ENCODE measurements at places on chromosomes 2 and 18.

- H3K36me3 ChIP-seq, result no peaks in the 10 kb centered on the region
- H3K27ac ChIP-seq, result no peak overlapping the region
- no peak for DNase-seq
- H3K27me3 ChIP-seq, result no peaks in the 10 kb centered on the region
- no peak overlapping the region for H3K4me3 ChIP-seq
Observed at GRCh38 chr2:195049372-195050031, 607.5 kb upstream of the SLC39A10 start.

- H3K27ac ChIP-seq, result no peak overlapping the region
- no peaks in the 10 kb centered on the region for H3K27me3 ChIP-seq
- no peaks in the 10 kb centered on the region for H3K36me3 ChIP-seq
Observed at GRCh38 chr2:32960238-32960637, 13.5 kb downstream of the LTBP1 start.

- no peaks in the 10 kb centered on the region for H3K27me3 ChIP-seq
- no peak overlapping the region for H3K27ac ChIP-seq
- H3K4me3 ChIP-seq, result no peak overlapping the region
- no peak for DNase-seq
- H3K4me1 ChIP-seq, result peaks cover 67% of the 10 kb centered on the region
Observed at GRCh38 chr2:143263066-143263625, 133.9 kb downstream of the ARHGAP15 start.

DNA sequence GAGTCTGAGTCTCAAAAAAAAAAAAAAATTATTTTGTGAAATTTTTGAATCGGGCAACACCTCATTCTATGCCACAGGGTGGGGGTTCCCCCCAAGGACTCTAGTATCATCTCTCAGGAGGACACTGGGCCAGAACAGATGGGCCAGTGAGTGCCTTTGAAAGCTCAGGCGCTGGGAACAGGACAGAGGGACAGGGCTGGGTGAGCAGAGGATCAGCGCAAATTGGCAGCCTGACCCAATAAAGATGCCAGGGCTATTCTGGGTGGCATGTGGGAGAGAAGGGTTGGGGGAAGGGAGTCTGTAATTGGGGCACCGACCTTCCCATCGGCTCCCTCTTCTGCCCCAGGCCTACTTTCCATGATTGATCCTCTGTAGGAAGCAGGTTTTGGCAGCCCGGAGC lies 44.0 kb downstream of the KIF3C start:
- no peak for DNase-seq
- H3K36me3 ChIP-seq, result no peaks in the 10 kb centered on the region
- H3K4me3 ChIP-seq, result no peak overlapping the region
- H3K27ac ChIP-seq, result no peak overlapping the region
- H3K4me1 ChIP-seq, result no peaks in the 10 kb centered on the region

GRCh38 chr2:73036766-73037165 lies 34.7 kb downstream of the SFXN5 start:
- no peak overlapping the region for H3K4me3 ChIP-seq
- H3K4me1 ChIP-seq, result no peaks in the 10 kb centered on the region
- no peaks in the 10 kb centered on the region for H3K36me3 ChIP-seq

DNA sequence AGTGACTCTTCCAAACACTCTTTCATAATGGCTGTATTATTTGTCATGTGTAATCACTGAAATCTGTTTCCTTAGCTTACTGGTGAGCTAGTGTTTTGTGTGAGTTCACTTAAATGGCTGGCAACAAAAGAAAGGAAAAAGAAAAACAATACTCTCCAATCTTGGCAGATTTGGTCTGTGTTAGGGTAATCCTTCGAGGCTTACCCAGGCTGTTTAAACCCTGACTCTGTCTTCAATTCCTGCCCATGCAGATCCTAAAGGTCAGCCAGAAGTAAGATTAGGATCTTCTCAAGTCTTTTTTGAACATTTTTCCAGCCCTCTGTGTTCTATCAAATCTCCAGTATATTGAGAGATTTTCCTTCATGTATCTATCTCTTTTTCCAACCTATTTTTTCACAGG lies 85.3 kb downstream of the CCDC178 start:
- H3K4me1 ChIP-seq, result no peaks in the 10 kb centered on the region
- DNase-seq, result no peak
- no peaks in the 10 kb centered on the region for H3K36me3 ChIP-seq
- H3K27me3 ChIP-seq, result no peaks in the 10 kb centered on the region
- H3K27ac ChIP-seq, result no peak overlapping the region

GRCh38 chr18:2139691-2140090 lies 431.6 kb downstream of the METTL4 start:
- no peaks in the 10 kb centered on the region for H3K27me3 ChIP-seq
- H3K4me1 ChIP-seq, result no peaks in the 10 kb centered on the region
- no peaks in the 10 kb centered on the region for H3K36me3 ChIP-seq
- H3K27ac ChIP-seq, result no peak overlapping the region
- no peak for DNase-seq
- H3K4me3 ChIP-seq, result no peak overlapping the region

DNA sequence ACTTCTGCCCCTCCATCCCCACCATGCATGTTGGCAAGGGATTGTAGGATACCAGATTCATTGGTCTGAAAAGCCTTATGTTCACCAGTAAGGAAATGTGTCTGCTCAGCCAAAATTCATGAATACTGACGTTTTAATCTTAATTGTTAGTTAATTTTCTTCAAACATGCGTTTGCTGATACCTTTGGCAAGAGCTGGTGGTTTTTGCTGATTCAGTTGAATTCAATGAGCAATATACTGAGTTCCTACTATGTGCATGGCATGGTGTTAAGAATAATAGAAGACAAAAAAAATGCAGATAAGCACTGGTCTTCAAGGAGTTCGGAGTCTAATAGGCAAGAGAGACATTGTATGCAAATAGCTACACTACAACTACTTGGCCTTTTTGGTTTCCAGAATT lies 811.6 kb downstream of the BCL11A start:
- no peaks in the 10 kb centered on the region for H3K4me1 ChIP-seq
- no peaks in the 10 kb centered on the region for H3K27me3 ChIP-seq
- no peak overlapping the region for H3K27ac ChIP-seq
- DNase-seq, result no peak
- H3K4me3 ChIP-seq, result no peak overlapping the region

- H3K27me3 ChIP-seq, result peaks cover 3% of the 10 kb centered on the region
- DNase-seq, result no peak
- H3K4me1 ChIP-seq, result no peaks in the 10 kb centered on the region
- no peak overlapping the region for H3K27ac ChIP-seq
- H3K4me3 ChIP-seq, result no peak overlapping the region
- H3K36me3 ChIP-seq, result no peaks in the 10 kb centered on the region
Observed at GRCh38 chr2:100856732-100857131, 36.8 kb downstream of the NPAS2 start.

DNA sequence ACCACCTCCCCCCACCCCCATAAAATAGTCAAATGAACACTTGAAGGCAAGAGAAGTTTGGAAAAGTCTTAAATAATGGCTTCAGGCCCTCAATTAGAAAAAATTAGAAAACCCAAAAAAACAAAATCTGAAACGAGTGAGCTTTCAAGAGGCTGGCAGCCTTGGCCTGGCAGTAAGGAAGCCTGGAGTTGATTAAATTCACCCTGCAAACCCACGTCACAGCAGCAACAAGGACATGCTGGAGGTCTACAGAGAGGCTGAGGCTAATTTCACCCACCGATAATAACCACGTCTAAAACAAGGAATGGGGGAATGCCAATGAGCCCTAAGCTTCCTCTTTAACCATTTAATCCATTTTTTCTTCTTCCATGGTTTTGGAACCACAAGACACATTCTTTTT lies 122.7 kb upstream of the SMAD7 start:
- no peaks in the 10 kb centered on the region for H3K4me1 ChIP-seq
- DNase-seq, result no peak
- H3K4me3 ChIP-seq, result no peak overlapping the region
- H3K27ac ChIP-seq, result no peak overlapping the region
- no peaks in the 10 kb centered on the region for H3K27me3 ChIP-seq

- peaks cover 3% of the 10 kb centered on the region for H3K4me1 ChIP-seq
- no peaks in the 10 kb centered on the region for H3K27me3 ChIP-seq
- no peak overlapping the region for H3K27ac ChIP-seq
- no peak overlapping the region for H3K4me3 ChIP-seq
- no peaks in the 10 kb centered on the region for H3K36me3 ChIP-seq
- no peak for DNase-seq
Observed at GRCh38 chr2:207219676-207220501, 54.1 kb upstream of the KLF7 start.

DNA sequence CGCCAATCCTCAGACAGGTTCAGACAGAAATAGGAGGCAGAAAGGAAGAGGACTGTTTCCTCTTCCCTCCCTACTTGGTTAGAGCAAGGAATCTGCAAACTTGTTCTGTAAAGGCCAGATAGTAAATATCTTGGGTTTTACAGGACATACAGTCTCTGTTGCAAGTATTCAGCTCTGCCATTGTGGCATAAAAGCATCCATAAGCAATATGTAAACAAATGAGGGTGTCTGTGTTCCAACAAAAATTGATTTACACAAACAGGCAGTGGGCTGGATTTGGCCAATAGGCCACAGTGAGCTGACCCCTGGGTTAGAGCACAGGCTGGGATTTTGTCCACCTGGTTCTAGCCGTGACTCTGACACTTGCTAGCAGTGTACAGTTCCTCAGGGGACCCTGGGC lies 89.4 kb downstream of the NRP2 start:
- H3K27me3 ChIP-seq, result no peaks in the 10 kb centered on the region
- H3K4me1 ChIP-seq, result no peaks in the 10 kb centered on the region
- no peak overlapping the region for H3K27ac ChIP-seq
- H3K4me3 ChIP-seq, result no peak overlapping the region
- H3K36me3 ChIP-seq, result no peaks in the 10 kb centered on the region

DNA sequence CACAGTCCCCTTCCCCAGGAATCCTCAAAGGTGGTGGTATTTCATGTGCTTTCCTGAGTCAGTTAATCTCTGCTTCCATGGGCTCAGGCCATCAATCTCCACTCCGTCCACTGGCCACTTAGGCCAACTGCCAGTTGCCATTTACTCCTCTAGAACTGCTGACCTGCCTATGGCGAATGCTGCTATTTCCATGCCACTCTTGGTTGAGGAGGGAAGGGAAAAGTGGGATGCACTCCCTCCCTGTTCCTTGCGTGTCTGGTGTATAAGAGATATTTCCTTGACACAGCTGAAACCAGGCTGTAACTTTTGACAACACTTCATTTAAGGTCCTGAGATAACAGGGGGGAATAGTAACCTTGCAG lies 261.5 kb downstream of the MREG start:
- H3K27ac ChIP-seq, result no peak overlapping the region
- no peak for DNase-seq
- no peak overlapping the region for H3K4me3 ChIP-seq
- H3K27me3 ChIP-seq, result no peaks in the 10 kb centered on the region

- DNase-seq, result no peak
- H3K36me3 ChIP-seq, result no peaks in the 10 kb centered on the region
- H3K27me3 ChIP-seq, result no peaks in the 10 kb centered on the region
- H3K4me1 ChIP-seq, result no peaks in the 10 kb centered on the region
Observed at GRCh38 chr2:199370150-199370780, 87.5 kb downstream of the SATB2 start.

All from CD8-positive, alpha-beta memory T cell (primary cell).